Activated naive CD4-positive, alpha-beta T cell treated with anti-CD3 and anti-CD28 coated beads, Interleukin-2, amount 10 ng/mL, durations not matched to agents 5 hours and 36 hours (primary cell): ENCODE measurements at places on chromosomes 11 and 22. TPM values are rescaled to one million over a fixed set of nuclear protein-coding genes. Genes with fewer than 3 reads are reported as not detected.

Gene APOA4
- not detected for total RNA-seq

Gene XBP1
- 348 TPM for total RNA-seq

Gene BTG4
- total RNA-seq: not detected

Gene MYEOV
- not detected for total RNA-seq

Gene SLCO2B1
- total RNA-seq: not detected

Gene OR8D4
- total RNA-seq: not detected

Gene GP1BB
- total RNA-seq: not detected

Gene SCGB1D2
- total RNA-seq: not detected

Gene PANX3
- total RNA-seq: not detected

Gene GAL3ST1
- total RNA-seq: not detected

Gene FBXO3
- 26.9 TPM for total RNA-seq

Gene GNAZ
- 0.14 TPM for total RNA-seq
